Ovary (tissue), 10 donors: ENCODE measurements at places on chromosomes 5 and 9. TPM values are rescaled to one million over a fixed set of nuclear protein-coding genes. Genes with fewer than 3 reads are reported as not detected.

GRCh38 chr5:28967848-28968247 is 1929.5 kb upstream of the CDH9 start:
- no peak overlapping the region for H3K4me3 ChIP-seq
- no peaks in the 10 kb centered on the region for H3K36me3 ChIP-seq
- no peak overlapping the region for H3K27ac ChIP-seq
- H3K4me1 ChIP-seq, result no peaks in the 10 kb centered on the region
- DNase-seq, result no peak

DNA sequence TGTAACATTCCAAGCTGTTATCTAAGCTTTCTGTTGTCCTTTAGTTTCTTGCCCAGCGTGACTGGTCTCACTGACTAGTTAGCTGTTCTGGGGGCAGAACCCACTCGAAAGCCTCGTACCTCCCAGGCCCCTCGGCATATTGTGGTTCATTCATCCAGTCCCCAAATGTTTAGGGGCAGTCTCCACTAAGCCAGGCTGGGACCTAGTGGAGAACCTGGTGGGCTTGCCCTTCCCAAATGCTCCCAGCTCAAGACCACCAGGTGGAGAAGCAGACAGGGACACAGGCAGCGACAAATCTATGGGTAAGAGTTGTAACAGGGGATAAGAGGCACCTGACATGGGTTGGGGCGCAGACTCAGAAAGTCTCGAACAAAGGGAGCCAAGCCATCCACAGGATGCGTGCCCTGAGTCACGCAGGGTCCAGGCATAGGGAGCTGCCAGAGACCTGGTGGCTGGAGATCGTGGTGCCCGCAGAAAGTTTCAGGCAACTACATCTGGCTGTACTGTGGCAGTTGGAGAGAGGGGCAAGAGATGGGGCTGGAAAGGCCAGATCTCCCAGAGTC is 851 bp upstream of the EEIG1 start:
- peaks cover 15% of the 10 kb centered on the region for H3K4me1 ChIP-seq
- H3K27me3 ChIP-seq, result no peaks in the 10 kb centered on the region
- peak overlapping the region; percentile 89 for H3K4me3 ChIP-seq
- peak; percentile 34 for DNase-seq
- peak overlapping the region; percentile 71 for H3K27ac ChIP-seq

DNA sequence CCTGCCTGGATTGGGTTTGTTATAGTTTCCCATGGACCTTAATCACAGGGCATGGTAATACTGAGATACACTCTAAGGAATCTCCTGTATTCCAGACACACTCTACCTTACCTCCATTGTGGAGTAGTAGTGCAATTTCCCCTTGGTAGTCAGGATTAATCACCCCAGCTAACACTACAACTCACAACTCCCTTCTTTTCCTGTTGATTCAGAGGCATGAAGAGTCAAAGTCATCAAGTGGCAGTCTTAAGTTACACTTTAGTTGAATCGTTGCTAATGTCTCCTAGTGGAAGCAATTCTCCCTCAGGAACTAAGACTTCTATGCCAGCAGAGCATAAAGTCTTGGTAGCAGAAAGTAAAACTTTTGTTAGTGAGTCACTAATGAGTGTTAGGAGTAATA is 122.7 kb upstream of the APC start:
- H3K4me3 ChIP-seq, result no peak overlapping the region
- no peak overlapping the region for H3K27ac ChIP-seq
- H3K36me3 ChIP-seq, result no peaks in the 10 kb centered on the region
- DNase-seq, result no peak
- no peaks in the 10 kb centered on the region for H3K4me1 ChIP-seq

GRCh38 chr5:5511904-5512416 is 89.5 kb downstream of the ICE1 start:
- no peak overlapping the region for H3K4me3 ChIP-seq
- no peaks in the 10 kb centered on the region for H3K27me3 ChIP-seq
- H3K4me1 ChIP-seq, result no peaks in the 10 kb centered on the region
- DNase-seq, result no peak
- H3K36me3 ChIP-seq, result no peaks in the 10 kb centered on the region

Gene PCDHGB3
- 4.5 TPM for total RNA-seq

GRCh38 chr5:158873104-158873503 is 226.6 kb downstream of the EBF1 start:
- no peaks in the 10 kb centered on the region for H3K27me3 ChIP-seq
- H3K4me1 ChIP-seq, result peaks cover 27% of the 10 kb centered on the region

- no peak overlapping the region for H3K4me3 ChIP-seq
- no peak overlapping the region for H3K27ac ChIP-seq
- H3K4me1 ChIP-seq, result peaks cover 2% of the 10 kb centered on the region
- DNase-seq, result peak; percentile 76
- no peaks in the 10 kb centered on the region for H3K36me3 ChIP-seq
- no peaks in the 10 kb centered on the region for H3K27me3 ChIP-seq
Measured at GRCh38 chr9:78439190-78439865, 142.4 kb downstream of the PSAT1 start.

DNA sequence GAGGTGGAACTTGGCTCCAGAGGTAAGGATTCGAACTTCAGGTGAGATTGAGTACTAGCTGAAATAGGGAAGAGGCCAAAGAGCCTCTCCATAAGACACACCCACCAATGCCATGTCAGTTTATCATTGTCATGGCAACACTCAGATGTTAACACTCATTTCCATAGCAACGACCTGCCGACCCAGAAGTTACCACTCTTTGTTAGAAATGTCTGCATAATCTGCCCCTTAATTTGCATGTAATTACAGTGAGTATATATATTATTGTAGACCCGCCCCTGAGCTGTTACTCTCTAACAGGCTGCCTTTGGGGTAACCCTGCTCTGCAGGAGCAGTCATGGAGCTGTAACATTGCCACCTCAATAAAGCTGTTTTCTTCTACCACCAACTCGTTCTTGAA is 10.2 kb upstream of the NTRK2 start:
- no peak overlapping the region for H3K27ac ChIP-seq
- H3K27me3 ChIP-seq, result no peaks in the 10 kb centered on the region
- no peaks in the 10 kb centered on the region for H3K36me3 ChIP-seq

Gene CCNO
- total RNA-seq, result 3.3 TPM

Gene BRD8
- 50.2 TPM for total RNA-seq

DNA sequence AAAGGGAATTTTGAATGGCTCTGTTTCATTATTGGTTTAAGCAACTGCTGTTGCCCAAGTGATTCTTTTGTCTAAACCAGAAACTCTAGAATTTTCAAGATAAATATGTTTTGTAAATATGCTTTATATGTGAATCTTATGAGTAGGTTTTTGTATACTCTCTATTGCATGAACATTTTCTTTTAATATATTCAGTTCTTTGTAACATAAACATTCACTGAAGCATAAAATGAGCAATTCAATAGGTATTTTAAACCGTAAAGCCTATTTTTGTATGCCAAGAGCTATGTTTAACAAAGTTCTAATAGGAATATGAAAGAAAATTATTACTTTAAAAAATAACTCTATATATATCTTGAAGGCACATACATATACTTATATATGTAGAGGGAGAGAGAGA is 293.1 kb downstream of the PSAT1 start:
- no peak for DNase-seq
- H3K36me3 ChIP-seq, result no peaks in the 10 kb centered on the region
- H3K4me3 ChIP-seq, result no peak overlapping the region
- H3K27me3 ChIP-seq, result no peaks in the 10 kb centered on the region

- no peaks in the 10 kb centered on the region for H3K27me3 ChIP-seq
- no peaks in the 10 kb centered on the region for H3K36me3 ChIP-seq
- no peak for DNase-seq
- H3K4me1 ChIP-seq, result peaks cover 2% of the 10 kb centered on the region
- H3K4me3 ChIP-seq, result no peak overlapping the region
Measured at GRCh38 chr5:14669975-14670374, 5.5 kb downstream of the OTULIN start.

DNA sequence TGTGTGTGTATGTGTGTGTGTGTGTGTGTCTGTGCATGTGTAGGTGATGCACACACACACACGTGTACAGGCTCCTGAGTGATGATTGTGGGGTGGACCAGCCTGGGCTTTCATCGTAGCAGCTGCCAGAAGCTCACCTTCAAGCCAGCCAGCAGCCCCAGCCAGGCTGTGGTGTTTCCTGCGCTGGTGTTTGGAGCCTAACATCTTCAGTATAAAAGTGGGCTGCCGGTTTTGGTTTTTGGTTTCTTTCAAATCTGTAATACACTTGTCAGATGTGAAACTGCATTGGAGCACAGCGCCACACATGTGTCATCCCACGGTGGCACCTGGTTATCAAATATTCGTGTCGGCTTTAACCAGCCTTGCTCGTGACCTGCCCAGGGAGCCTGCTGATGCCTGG is 114.2 kb downstream of the OLFM1 start:
- H3K27me3 ChIP-seq, result no peaks in the 10 kb centered on the region
- no peaks in the 10 kb centered on the region for H3K36me3 ChIP-seq
- no peaks in the 10 kb centered on the region for H3K4me1 ChIP-seq
- no peak overlapping the region for H3K4me3 ChIP-seq

DNA sequence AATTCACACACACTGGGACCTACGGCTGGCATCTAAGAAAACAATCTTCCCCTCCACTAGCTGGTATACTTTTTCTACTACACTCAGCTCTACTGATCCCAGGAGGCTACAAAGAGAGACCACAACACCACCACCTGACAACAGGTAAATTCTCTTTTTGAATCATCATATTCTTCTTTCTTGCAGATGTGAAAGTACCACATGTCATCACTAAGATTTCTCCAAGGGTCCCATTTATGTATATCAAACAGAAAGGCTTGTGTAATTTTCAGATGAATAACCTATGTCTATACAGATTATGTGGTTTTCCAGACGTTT is 25.1 kb downstream of the PUM3 start:
- DNase-seq, result no peak
- H3K4me3 ChIP-seq, result no peak overlapping the region
- peak overlapping the region; percentile 61 for H3K27ac ChIP-seq
- H3K4me1 ChIP-seq, result peaks cover 4% of the 10 kb centered on the region
- no peaks in the 10 kb centered on the region for H3K27me3 ChIP-seq

GRCh38 chr5:2289380-2289779 is 406.7 kb upstream of the IRX4 start:
- DNase-seq, result no peak
- H3K27ac ChIP-seq, result no peak overlapping the region
- no peaks in the 10 kb centered on the region for H3K4me1 ChIP-seq
- H3K27me3 ChIP-seq, result no peaks in the 10 kb centered on the region
- H3K4me3 ChIP-seq, result no peak overlapping the region
- no peaks in the 10 kb centered on the region for H3K36me3 ChIP-seq

- H3K36me3 ChIP-seq, result no peaks in the 10 kb centered on the region
- DNase-seq, result peak; percentile 55
- H3K27me3 ChIP-seq, result no peaks in the 10 kb centered on the region
Measured at GRCh38 chr9:764105-764524, 77.4 kb upstream of the DMRT1 start.

Gene SLC6A7
- not detected for total RNA-seq

Gene HDAC3
- 49.4 TPM for total RNA-seq

GRCh38 chr9:133134388-133135145 is 13.5 kb upstream of the RALGDS start:
- H3K36me3 ChIP-seq, result no peaks in the 10 kb centered on the region
- H3K27me3 ChIP-seq, result no peaks in the 10 kb centered on the region
- no peak for DNase-seq
- H3K4me1 ChIP-seq, result peaks cover 28% of the 10 kb centered on the region
- H3K27ac ChIP-seq, result peak overlapping the region; percentile 73

Gene MYORG
- 0.60 TPM for total RNA-seq

DNA sequence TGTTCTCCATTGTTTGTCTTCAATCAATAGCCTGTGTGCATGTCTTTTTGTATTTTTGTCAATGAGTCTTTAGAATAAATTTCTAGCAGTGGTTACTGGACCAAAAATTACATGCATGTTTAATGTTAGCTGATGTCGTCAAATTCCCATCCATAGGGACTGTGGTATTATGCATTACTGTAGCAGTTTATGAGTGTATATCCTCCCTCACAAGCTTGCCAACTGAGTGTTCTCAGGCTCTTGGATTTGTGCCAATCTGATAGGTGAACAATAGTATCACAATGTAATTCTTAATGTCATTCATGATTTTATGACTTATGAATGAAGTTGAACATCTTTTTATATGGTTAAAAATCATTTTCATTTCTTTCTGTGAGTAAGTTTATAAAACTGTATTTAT is 13.0 kb downstream of the SNX24 start:
- H3K36me3 ChIP-seq, result no peaks in the 10 kb centered on the region
- H3K4me3 ChIP-seq, result no peak overlapping the region
- H3K27me3 ChIP-seq, result no peaks in the 10 kb centered on the region
- H3K4me1 ChIP-seq, result no peaks in the 10 kb centered on the region

GRCh38 chr9:16642421-16643109 is 227.9 kb downstream of the BNC2 start:
- H3K4me3 ChIP-seq, result no peak overlapping the region

- H3K4me1 ChIP-seq, result no peaks in the 10 kb centered on the region
- H3K36me3 ChIP-seq, result no peaks in the 10 kb centered on the region
- no peaks in the 10 kb centered on the region for H3K27me3 ChIP-seq
- DNase-seq, result no peak
- H3K27ac ChIP-seq, result no peak overlapping the region
- no peak overlapping the region for H3K4me3 ChIP-seq
Measured at GRCh38 chr5:177327539-177328522, 16.1 kb upstream of the MXD3 start.

Gene GABRP
- 0.82 TPM for total RNA-seq

DNA sequence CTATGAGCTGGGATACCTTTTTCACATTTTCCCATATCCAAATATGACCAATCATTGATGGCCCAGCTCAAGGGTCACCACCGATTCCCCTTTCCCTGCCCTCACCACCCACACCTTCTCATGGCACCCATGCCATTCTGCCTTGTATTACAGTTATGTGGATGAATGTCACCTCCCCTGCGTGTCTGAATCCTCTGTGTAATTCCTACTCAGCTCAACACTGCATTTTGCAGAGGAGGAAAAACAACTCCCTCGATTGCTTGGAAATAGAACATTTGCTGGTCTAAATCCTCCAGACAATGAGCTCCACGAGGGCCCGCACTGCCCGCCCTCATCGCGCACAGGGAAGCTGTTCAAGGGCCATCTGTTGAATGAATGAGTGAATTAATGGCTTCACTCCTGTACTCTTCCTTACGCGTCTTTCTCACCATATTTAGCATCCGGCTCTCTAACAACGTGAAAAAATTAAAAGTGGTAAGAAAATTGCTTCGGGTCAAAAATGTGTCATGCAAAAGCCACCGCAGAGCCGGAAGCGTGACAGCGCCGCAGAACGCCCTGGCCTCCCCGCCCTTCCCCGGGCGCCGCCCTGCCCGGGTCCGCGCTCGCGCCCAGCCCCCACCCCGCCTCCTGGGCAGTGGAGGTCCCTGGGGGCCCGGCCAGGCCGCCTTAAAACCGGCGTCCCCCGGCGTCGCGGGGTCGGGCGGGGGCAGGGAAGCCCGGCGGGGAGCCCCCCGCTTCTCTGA is 704 bp downstream of the SUSD1 start:
- no peaks in the 10 kb centered on the region for H3K27me3 ChIP-seq
- DNase-seq, result peak; percentile 39
- H3K36me3 ChIP-seq, result no peaks in the 10 kb centered on the region
- H3K4me3 ChIP-seq, result peak overlapping the region; percentile 59

DNA sequence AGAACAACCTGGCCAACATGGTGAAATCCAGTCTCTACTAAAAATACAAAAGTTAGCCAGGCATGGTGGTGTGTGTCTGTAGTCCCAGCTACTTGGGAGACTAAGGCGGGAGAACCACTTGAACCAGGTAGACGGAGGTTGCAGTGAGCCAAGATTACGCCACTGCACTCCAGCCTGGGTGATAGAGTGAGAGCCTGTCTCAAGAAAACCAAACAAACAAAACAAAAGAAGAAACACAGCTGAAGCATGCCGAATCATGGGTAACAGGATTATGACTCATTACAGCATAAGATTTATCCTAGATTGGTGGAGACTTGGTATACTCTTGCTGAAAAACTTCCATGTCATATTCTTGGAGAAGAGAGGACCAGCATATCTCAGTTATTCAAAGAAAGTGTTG is 236.7 kb upstream of the CCNH start:
- no peak for DNase-seq
- no peaks in the 10 kb centered on the region for H3K4me1 ChIP-seq
- H3K36me3 ChIP-seq, result no peaks in the 10 kb centered on the region
- H3K27ac ChIP-seq, result no peak overlapping the region
